Stimulated activated CD4-positive, alpha-beta T cell treated with anti-CD3 and anti-CD28 coated beads, TNF-alpha, amount 100 ng/mL, for 1 hour (primary cell): ENCODE measurements at places on chromosomes 7 and 10.

- DNase-seq, result no peak
Measured at GRCh38 chr7:121105262-121105661, 116.8 kb downstream of the CPED1 start.

DNA sequence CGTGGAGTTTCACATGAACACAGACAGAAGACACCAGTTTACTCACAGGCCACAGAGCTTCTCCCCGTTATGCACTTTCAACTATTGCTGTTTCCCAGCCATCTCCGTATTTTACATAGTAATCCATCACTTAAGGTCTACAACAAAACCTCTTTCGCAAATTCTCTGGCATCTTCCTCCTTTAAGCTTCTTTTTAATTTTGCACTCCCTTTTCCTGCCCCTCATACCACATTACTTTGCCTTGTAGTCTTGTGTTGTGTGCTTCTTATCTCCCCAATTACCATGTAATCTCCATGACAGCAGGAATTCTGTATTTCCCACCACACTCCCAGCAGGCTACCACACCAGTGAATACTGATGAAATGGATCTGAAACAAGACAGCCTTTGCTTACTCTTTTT is 87.3 kb downstream of the ODAD2 start:
- no peak for DNase-seq

DNA sequence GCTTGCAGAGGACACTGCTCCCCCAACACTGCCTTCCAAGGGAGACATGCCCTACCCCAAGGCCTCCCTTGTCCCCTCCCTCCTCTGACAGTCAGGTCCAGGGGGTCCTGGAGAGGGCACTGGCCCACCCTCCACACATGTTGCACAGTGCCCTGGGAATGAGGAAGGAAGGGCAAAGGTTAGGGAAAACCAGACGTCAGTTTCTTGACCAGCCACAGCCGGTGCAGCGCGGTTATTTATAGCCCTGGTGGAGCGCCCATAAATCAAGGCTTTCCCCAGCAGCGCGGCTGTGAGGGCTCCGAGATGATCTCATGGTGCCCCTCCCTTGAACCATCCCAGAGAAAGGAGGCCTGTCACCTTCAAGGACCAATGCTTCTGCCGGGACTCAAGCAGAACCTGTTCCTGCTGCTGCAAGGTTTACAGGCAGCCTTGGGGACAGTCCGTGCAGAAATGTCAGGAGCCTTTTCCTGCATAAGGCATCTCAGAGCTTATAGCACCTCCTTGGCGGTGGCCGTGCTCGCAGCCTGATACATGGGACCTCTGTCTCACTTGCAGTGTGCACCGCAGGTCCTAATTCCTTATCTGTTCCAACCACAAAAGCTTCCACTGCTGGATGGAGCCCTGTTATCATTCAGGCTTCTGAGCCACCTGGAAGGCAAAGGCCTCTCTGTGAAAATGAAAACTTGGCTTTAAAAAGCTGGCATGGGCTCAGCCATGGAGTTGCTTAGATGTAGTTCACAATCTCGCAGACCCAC is 127.3 kb downstream of the LHPP start:
- no peak for DNase-seq

- no peak for DNase-seq
Measured at GRCh38 chr10:89695307-89695706, 6.1 kb upstream of the KIF20B start.

DNA sequence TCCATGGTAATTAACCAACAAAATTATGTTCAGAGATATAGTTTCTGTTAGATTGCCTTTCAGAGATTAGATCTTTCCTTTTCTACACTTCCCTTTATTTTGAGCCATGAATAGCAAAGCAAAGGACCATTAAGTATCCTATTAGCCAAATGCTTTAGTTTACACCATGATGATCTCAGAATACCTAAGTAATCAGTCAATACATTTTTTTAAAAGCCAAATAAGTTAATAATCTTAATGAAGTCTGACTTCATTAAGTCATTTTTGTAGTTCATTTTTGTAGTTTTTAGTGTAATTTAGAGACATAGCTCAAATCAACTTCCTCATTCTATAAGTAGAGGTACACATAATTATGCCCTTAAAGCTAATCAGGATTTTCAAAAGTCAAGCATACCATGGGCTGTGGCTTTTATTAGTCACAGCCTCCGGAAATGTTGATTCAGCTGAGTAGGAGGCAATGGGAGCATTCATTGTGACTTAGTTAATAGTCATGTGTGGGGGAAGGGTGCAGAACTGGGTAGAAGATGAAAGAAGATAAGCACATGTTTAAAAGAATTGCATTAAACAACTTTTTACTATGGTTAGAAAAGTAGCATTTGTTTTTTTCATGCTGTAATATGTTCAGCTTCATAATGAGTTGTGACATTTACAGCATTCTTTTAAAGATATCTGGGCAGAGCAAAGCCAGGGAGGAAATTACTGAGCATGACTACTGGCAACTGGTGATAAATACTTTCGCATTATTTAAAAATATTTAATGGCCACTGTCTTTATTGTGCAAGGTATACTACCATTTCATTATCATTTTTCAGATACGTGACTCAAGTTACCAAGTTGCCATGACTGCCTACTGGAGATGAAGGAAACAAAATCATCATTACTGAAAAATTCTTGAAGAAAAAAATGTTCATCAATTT is 57.3 kb upstream of the CCDC71L start:
- peak; percentile 43 for DNase-seq

GRCh38 chr10:56874950-56875349 is 513.9 kb upstream of the ZWINT start:
- no peak for DNase-seq
